Ovary (tissue), 10 donors: ENCODE measurements at places on chromosomes 7 and 10.

- H3K36me3 ChIP-seq = no peaks in the 10 kb centered on the region
- H3K27me3 ChIP-seq = no peaks in the 10 kb centered on the region
- no peak overlapping the region for H3K4me3 ChIP-seq
- DNase-seq = no peak
These were observed 45.0 kb upstream of the AGBL3 start for GRCh38 chr7:134941185-134941900.

DNA sequence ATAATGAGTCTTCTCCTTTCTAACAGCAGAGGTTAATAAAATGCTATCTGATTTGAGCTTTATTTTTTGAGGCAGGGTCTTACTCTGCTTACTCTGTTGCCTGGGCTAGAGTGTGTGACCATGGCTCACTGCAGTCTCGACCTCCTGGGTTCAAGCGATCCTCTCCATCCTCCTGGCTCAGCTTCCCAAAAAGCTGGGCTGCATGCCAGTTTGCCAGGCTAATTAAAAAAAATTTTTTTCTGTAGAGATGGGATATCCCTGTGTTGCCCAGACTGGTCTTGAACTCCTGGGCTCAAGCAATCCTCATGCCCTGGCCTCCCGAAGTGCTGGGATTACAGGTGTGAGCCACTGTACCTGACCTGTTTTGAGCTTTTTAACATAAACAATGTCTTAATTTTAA, 56.7 kb downstream of the SCD start:
- no peaks in the 10 kb centered on the region for H3K27me3 ChIP-seq
- H3K36me3 ChIP-seq = no peaks in the 10 kb centered on the region
- no peak overlapping the region for H3K27ac ChIP-seq
- peaks cover 4% of the 10 kb centered on the region for H3K4me1 ChIP-seq

DNA sequence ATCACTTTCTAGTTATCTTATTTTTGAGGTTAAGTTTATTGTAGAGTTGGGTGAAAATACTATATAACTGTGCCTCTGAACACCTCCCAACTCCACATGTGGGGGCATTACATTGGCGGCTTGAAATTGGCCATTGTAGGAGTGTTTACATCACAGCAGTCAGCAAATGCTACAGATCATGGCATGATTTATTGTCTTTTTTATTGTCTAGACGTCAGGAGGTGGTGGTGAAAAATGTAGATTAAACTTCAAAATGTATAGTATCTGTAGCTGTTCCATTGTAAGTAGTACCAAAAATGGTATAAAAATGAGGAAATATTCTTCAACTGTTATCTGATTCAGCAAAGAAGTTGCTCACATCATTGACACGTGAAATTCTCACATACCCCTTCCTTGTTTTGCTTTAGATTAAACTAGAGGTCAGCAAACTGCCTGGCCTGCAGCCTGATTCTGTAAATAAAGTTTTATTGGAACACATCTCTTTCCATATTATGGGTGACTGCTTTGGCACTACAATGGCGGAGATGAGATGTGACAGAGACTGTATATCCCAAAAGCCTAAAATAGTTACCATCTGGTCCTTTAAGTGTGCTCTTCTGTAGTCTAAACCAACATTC, 35.0 kb downstream of the TAF3 start:
- H3K36me3 ChIP-seq = no peaks in the 10 kb centered on the region
- H3K4me1 ChIP-seq = peaks cover 4% of the 10 kb centered on the region

GRCh38 chr10:49158404-49158803, 24.6 kb upstream of the FAM170B start:
- no peak overlapping the region for H3K27ac ChIP-seq
- no peak for DNase-seq
- H3K4me1 ChIP-seq = no peaks in the 10 kb centered on the region
- H3K4me3 ChIP-seq = no peak overlapping the region

GRCh38 chr10:34727595-34728033, 87.5 kb downstream of the PARD3 start:
- peaks cover 14% of the 10 kb centered on the region for H3K4me1 ChIP-seq
- H3K27me3 ChIP-seq = no peaks in the 10 kb centered on the region
- no peaks in the 10 kb centered on the region for H3K36me3 ChIP-seq
- no peak overlapping the region for H3K4me3 ChIP-seq
- H3K27ac ChIP-seq = no peak overlapping the region

GRCh38 chr7:30330134-30331111, 46.0 kb downstream of the ZNRF2 start:
- H3K27ac ChIP-seq = no peak overlapping the region
- no peak overlapping the region for H3K4me3 ChIP-seq
- no peaks in the 10 kb centered on the region for H3K27me3 ChIP-seq
- no peaks in the 10 kb centered on the region for H3K36me3 ChIP-seq
- no peak for DNase-seq

DNA sequence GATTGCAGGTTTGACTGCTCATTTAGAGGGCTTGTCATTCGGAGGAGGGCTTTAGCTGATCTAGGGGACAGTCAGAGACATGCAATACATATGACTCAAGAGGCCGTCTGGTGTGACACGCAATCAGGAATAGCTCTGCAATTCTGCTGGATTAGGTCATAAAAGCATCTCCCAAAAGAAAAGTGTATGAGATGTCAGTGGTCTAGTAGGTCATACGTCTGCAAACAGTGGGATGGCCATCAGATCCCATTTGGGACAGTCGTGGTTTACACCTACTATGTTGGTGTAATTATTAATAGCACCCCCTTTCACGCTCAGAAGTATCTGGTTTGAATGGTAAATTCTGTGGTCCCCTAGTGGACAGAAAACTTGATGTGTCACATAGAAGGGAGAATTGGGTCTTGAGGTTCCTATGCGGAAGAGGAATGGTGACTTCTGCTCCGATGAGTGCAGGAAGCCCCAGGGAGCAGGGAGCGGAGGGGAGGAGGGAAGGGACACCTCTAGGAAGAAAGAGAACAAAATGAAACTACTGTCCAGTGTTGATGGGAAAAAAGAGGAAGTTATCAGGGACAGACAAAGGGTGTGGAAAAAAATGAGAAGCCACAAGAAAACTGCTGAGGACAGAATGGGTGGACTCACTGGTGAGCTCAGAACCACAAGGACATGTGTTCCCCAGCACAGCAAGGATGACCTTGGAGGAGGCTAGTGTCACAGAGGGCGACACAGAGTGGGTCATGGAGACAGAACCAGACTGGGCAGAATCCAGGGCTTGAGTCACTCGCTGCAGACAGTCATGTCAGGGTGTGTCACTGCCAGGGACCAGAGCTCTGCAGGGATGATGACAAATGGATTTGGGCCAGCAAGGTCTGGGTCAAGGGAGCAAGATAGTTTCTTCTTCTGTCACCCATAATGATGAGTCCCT, 59.9 kb downstream of the MAP3K8 start:
- no peak overlapping the region for H3K27ac ChIP-seq
- no peaks in the 10 kb centered on the region for H3K27me3 ChIP-seq
- peaks cover 2% of the 10 kb centered on the region for H3K4me1 ChIP-seq
- no peaks in the 10 kb centered on the region for H3K36me3 ChIP-seq
- DNase-seq = no peak

DNA sequence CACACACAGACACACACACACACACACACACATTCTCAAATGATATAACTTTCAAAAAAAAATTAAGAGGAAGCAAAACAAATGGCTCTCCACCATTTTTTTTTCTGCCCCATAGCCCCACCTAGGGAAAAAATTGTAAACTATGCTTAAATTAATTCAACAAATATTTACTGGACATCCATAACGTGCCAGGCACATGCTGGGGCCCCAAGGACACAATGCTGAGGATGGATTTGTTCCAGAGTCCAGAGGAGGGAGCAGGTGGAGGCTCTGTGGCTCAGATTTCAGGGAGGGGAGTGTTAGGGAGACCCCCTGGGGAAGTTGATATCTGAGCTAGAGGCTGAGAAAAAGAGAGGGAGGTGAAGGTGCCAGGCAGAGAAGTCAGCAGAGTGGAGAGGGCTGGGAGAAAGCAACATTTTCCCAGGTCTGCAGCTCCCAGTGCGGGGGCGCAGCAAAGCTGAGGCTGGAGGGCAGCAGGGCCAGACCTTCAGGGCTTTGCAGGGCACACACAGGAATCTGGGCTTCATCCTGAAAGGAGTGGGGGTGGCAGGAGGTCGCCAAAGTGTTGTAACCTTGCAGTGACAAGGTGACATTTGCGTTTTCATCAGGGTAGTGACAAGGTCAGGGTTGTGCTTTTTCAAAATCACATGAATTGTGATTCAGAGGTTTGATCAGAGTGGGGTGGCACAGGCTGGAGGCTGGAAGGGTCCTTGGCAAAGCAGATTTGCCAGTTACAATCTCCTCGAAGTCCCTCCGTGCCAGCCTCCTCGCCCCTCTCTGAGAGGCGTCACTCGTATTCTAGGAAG, 261.6 kb downstream of the WDR11 start:
- H3K4me3 ChIP-seq = no peak overlapping the region
- H3K27me3 ChIP-seq = no peaks in the 10 kb centered on the region
- no peaks in the 10 kb centered on the region for H3K4me1 ChIP-seq
- H3K27ac ChIP-seq = no peak overlapping the region
